ENCODE measurements at places on chromosomes 6 and 20.

- DNase-seq: no peak
These were observed 94.2 kb upstream of the MYL9 start for GRCh38 chr20:36447101-36447500.

DNA sequence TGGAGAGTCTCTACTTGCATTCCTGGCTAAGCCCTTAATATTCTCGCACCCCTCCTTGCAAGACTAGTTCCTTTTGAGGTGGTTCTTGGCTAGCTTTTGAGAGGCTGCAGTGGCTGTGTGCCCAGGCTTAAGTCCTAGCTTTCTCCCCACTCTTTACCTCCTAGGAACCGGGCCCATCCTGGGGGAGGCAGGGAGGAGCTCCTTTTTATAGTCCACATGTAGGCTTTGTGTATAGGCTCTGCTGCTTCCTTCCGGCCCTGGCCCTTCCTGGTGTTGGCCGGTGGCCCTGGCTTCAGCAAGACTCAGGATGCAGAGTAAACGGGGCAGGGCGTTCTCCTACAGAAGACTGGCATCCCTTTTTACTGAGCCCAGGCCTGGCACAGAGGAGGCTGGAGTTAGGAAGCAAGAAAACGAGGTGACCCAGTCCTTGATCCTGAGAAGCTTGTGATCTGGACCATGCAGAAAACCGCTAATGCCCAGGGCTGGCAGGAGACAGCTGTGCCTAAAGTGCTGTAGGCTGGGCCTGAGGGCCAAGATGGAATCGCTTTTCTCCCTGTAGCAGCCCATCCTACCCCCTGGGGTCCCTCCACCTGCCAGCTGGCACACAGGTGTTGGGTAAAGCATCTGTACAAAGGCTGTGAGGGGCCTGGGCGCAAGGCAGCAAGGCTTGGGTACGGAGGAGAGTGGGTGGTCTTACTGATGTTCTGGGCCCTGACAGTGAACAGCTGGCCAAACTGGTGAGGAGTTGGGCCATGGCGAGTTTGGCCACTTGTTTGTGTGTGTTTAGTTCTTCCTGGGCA lies 8.7 kb downstream of the PLCG1 start:
- DNase-seq: peak; percentile 66

- DNase-seq: no peak
These were observed 290.2 kb downstream of the TSHZ2 start for GRCh38 chr20:53262365-53262764.

DNA sequence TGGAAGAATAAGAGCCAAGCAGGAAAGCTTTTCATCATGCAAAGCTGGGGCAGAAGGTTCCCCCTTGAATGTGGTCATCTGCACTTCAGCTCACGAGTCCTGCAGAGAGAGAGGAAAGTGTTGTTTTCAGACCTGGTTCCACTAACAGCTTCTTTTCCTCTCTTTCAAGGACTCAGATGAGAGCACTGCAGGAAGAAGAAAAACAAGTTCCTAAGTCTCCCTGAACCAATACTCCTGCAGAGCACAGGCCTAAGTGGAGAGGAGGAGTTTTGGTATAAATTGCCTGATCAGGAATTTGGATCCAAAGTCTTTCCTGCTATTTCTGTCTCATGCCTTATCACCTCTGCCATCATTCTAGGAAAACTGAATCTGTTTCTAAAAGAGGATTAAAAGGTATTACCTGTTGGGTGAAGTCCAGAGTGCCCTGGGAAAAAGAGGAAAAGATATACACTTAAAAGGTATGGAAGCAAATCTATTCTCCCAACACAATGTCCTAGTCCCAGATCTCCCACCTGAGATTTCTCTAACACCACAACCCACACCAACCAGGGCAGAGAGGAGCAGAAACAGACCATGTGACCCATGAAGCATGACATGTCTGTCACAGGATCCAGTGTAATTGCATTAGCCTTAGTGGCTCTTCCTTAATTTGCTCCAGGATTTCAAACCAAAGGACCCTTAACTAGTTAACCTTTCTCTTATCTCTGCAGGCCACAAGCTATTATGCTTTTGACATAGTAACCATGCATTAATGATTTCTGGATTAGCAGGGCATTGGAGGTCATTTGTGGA lies 12.2 kb downstream of the HLA-DRB5 start:
- no peak for DNase-seq

GRCh38 chr6:150696190-150696589 lies 96.5 kb downstream of the PLEKHG1 start:
- no peak for DNase-seq

GRCh38 chr20:1757072-1757471 lies 99.5 kb upstream of the SIRPG start:
- DNase-seq: no peak

DNA sequence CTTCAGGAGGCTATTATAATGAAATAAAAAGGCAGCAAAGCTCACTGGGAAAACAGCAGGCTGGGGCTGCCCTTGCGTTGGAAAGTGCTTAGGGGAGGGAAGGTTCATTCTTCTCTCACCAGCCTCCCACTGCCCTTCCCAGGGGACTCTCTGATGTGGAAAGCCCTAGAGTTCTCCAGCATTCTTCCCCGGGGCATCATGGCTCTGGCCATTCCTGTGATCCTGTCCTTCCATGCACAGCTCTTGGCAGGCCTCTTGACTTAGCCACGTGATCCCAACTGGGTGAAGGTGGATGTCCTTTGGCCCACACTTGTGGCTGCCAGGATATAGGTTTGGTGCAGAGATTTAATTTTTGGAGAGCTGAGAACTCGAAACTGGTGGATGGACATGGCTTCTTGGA lies 58.0 kb upstream of the ZNF831 start:
- no peak for DNase-seq

- no peak for DNase-seq
These were observed 310.4 kb upstream of the MOCS1 start for GRCh38 chr6:40244699-40245098.

GRCh38 chr6:109800771-109801170 lies 109.7 kb downstream of the FIG4 start:
- DNase-seq: no peak

DNA sequence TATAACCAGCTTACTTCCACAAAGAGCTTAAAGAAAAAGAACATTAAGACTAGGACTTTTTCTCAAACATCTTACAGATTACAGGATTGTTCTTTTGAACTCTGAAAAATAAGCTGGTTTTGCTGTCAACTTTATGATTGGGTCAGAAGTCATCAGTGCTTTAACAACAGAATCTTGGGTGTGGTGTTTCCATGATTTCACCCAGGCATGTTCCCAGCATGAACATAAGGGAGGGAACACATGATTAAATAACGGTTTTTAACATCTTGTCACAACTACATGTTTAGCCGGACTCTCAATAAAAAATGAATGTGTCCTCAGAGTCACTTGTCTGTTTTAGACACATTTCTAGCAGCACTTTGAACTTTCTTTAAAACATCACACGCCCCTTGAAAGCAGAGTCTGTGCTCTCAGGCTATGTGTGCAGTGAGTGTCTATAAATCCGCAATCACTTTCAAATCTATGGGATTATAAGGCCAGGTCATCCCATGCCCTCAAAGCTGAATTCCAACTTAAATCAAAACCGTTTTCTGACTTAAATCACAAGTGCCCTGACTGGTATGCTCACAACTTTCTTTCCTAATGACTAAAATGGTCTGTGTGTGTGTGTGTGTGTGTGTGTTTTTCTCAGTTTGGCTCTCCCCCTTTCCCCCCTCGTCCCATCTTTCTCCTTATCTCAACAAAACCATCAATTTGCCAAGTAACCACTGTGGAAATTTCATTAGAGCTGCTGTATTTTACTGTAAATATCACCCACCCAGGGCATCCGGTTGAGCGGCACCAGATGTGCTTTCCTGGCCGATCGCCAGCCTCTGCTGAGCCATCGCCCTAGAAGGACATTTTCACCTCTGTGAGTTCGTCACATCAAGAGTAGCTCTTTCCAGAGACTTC lies 216.8 kb upstream of the DTNBP1 start:
- DNase-seq: peak; percentile 78

DNA sequence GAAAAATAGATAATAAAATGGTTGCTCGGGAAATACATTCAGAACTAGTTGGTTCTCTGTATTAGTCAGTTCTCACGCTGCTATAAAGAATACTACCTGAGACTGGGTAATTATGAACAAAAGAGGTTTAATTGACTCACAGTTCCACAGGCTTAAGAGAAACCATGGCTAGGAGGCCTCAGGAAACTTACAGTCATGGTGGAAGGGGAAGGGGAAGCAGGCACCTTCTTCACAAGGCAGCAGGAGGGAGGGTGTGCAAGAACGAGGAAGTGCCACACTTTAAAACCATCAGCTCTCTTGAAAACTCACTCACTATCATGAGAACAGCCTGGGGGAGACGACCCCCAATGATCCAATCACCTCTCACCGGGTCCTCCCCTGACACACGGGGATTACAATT lies 24.2 kb upstream of the SNX9 start:
- DNase-seq: no peak

GRCh38 chr6:26021001-26021349 lies 58.4 kb downstream of the TRIM38 start:
- peak; percentile 85 for DNase-seq

GRCh38 chr6:48281217-48281616 lies 170.2 kb upstream of the PTCHD4 start:
- no peak for DNase-seq

DNA sequence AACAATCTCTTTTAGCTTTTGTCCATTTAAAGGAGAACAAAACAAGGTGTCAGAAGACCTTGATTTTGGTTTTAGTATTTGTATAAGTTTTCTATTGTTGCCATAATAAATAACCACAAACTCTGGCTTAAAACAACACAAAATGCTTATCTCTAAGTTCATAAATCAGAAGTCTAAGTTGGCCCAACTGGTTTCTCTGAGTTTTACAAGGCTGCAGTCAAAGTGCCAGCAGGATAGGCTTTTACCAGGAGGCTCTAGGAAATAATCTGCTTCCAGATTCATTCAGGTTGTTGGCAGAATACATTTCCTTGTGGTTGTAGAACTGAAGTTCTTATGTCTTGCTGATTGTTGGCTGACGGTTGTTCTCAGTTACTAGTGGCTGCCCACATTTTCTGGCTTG lies 147.2 kb upstream of the HMGCLL1 start:
- no peak for DNase-seq

GRCh38 chr20:50504231-50504823 lies 5.9 kb upstream of the PTPN1 start:
- DNase-seq: no peak

All from left hindlimb (tissue), 1 donor.